ENCODE measurements at places on chromosomes 1 and 21.

GRCh38 chr1:7322283-7322785 is 448.8 kb upstream of the VAMP3 start:
- no peak for DNase-seq

DNA sequence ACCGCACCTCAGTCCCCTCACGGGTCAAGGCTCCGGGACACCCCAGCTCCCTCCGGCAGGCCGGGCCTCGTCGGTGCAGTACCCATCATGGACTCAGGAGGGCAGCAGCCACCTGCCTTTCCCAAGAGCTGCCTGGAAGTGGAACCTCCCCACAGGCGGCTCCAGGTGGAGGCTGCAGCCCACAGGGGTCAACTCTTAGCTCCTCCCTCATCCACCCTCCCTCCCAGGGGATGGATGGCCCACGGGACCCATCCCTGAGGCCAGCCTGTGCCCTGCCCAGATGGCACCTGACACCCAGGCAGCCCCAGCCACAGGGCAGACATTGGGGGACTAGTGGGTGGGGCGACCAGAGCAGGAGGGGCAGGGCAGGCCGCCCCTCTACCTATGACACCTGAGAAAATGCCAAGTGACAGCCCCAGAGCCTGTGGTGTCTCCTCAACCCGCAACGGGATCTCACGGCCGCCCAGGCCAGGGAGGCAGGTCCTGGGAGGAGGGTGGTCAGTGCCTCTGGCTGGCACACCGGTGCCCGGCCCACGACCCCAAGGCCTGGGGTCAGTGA is 1.2 kb upstream of the ARHGEF16 start:
- peak; percentile 66 for DNase-seq

DNA sequence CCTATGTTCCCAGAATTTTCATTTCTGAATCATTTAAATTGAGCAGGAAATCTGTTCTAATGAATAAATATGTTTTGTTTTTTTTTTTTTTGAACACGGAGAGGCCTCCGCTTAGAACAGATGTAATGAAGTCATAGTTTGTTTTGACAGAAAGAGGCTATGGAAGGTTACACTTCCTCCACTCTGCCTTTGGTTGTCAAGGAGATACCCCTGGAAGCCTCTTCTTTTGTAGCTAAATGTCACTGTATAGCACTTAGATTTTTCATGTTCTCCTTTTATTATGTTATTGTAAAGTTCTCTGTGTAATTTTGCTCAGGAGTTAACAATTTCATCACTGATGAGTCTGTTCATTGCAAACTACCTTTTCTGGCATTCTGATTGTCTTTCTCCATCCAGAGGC is 22.7 kb upstream of the GNG12 start:
- no peak for DNase-seq

DNA sequence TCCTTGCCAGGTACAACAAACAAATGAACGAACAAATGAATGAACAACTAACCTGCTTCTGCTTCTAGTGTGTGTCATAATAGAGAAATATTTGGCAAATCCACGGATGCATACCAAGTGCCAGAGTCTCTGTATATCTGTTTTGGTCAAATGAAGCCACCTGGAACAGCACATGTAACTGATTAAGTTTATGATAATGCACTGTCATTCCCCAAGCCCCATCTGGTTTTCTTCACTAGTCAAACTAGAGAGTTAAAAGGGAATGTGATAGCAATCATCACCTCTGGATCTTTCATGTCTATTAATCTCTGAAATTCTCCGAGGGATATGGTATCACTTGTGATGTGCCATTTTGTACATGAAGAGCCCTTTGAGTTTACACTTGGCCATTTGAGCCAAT is 21.0 kb upstream of the SCAF4 start:
- no peak for DNase-seq

DNA sequence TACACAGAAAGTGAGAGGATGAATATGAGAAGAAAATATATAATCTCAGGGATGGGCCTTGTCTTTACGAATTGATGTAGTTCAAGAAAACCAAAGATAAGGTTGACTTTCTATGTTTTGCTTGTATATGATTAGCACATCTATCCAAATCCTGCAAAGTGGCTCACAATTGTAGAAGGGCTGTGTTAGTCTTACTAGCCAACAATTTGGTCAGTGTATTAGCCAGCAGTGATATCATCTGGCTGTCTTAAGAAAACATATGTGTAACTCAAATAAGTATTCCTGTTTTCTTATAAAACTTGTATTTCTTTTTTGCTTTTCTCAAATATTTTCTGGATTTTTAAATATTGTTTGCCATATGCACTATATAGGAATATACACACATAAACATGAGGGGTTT is 5.5 kb downstream of the SDCCAG8 start:
- no peak for DNase-seq

- no peak for DNase-seq
These were observed 18.3 kb downstream of the SPATA21 start for GRCh38 chr1:16418823-16419425.

- DNase-seq, result no peak
These were observed 51.1 kb upstream of the PRDX6 start for GRCh38 chr1:173426057-173426456.

GRCh38 chr1:25773441-25774125 is 26.4 kb upstream of the SELENON start:
- no peak for DNase-seq

- DNase-seq, result no peak
These were observed 278.7 kb downstream of the HHAT start for GRCh38 chr1:210607361-210607760.

- DNase-seq, result no peak
These were observed 13.0 kb downstream of the INAVA start for GRCh38 chr1:200907611-200908097.

- DNase-seq, result no peak
These were observed 376.3 kb upstream of the PRMT6 start for GRCh38 chr1:106680216-106680615.

GRCh38 chr1:56268519-56269140 is 310.7 kb downstream of the PLPP3 start:
- DNase-seq, result no peak

GRCh38 chr1:211939876-211940468 is 95.4 kb downstream of the INTS7 start:
- DNase-seq, result no peak

GRCh38 chr1:30768159-30768829 is 10.7 kb upstream of the LAPTM5 start:
- DNase-seq, result no peak

DNA sequence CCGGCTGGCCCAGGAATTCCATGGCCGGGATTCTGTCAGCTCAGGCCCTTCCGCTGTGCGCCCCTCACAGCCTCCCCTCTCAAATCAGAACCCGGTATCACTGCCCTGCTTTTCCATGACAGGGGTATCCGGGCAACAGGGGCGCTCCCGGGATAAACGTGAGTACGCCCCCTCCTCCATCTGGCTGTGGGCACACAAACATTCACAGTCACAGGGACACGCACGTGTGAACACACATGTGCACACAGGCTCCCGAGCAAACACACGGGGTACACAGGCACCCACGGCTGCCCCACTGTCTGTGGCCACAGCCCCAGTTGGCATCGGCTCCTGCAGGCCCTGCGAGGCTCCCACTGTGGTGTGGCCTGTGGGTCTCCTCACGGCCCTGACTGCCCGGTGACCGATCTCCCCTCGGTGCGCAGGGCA is 16.7 kb downstream of the COL6A1 start:
- no peak for DNase-seq

All from activated T-cell treated with anti-CD3 and anti-CD28 coated beads for 1 hour (primary cell).